Skin of body (tissue), 3 donors: ENCODE measurements at places on chromosomes 11 and 22. TPM values are rescaled to one million over a fixed set of nuclear protein-coding genes. Genes with fewer than 3 reads are reported as not detected.
A peak's percentile ranks its signal among the peaks of the same experiment; 100 is the strongest.

GRCh38 chr22:49087198-49087597 is 740.5 kb downstream of the BRD1 start:
- DNase-seq = peak; percentile 78

GRCh38 chr11:47083913-47084312 is 92.8 kb downstream of the ARFGAP2 start:
- no peak for DNase-seq

Gene KIF18A
- 8.0 TPM for total RNA-seq

DNA sequence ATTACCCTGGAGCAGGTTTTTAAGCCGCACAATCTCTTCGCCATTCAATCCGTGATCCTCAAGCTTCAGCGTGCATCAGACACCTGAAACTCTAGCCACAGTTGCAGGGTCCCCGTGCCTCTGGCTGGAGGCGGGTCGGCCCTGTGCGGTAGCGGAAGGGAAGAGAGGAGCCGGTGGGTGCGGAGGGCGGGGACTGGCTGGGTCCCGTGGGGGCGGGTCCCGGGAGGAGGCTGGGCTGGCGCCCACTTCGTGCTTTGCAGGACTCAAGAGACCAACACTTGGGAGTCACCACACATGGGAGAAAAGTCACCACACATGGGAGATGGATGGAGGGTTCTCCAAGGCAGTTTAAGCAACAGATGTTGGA is 772 bp downstream of the C22orf15 start:
- DNase-seq = no peak

Gene SMC1B
- 0.10 TPM for total RNA-seq

Gene C22orf42
- total RNA-seq = not detected

Gene SLC22A25
- total RNA-seq = 0.10 TPM

Gene NUDT8
- 6.0 TPM for total RNA-seq

- no peak for DNase-seq
These were observed 838 bp downstream of the FKBP2 start for GRCh38 chr11:64241491-64242374.

DNA sequence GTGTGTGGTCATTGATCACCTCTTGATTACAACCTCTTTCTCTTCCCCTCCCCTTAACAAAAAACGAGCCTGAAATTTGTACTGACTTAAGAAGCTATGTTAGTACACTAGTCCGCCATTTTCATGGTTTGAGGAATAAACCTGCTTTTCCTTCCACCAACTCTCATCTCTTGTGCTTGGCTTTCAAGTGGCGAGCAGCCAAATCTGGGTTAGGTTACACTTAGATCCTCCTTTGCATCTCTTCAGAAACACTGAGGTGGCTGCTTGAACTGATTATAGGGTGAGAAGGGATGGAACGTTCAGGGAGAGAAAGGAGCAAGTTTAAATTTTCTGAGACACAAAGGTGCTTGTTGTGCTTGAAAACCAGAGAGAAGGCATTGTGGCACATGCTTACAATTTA is 2171.4 kb downstream of the LRRC4C start:
- no peak for DNase-seq

DNA sequence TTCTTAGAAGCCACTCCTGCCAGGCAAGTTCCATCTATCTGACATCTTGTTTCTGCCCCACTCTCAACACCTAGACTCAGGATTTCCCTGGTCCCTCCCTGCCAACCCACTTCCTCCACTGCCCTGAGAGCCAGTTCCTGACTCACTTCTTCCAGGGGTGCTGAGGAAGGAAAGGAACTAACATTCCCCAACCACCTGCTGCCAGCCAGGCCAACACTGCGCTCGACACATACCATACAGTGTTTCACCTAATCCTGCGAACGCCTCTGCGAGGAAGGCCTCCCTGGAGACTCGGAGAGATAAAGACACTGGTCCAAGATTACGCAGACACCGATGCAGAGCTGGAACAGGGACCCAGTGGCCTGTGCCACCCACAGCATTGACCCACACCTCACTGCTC is 40.2 kb downstream of the MICAL3 start:
- no peak for DNase-seq

Gene SEPTIN3
- 1.9 TPM for total RNA-seq

Gene IGLL1
- total RNA-seq = 0.39 TPM

- DNase-seq = no peak
These were observed 37.1 kb upstream of the HSPA8 start for GRCh38 chr11:123098990-123099389.

DNA sequence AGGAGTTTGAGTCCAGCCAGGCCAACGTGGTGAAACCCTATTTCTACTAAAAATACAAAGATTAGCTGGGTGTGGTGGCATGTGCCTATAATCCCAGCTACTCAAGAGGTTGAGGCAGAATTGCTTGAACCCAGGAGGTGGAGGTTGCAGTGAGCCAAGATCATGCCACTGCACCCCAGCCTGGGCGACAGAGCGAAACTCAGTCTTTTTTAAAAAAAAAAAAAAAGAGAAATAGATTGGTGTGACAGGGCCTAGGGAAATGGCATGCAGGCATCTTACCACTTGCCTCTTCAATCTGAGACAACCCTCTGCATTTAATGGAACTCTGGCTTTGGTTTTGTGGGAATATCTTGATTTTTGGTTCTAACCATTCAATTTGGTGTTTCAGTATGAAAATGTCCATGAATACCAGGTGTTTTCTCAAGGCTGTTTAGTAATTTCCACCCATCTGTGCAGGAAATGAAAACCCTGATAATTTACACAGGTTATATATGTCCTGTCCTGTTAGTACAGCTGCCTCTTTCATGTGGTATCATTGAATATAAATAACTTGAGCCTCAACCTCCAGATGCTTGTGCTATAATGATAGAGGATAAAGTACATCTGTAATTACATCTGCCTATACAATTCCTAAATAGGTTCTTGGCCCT is 8.4 kb downstream of the XBP1 start:
- no peak for DNase-seq

DNA sequence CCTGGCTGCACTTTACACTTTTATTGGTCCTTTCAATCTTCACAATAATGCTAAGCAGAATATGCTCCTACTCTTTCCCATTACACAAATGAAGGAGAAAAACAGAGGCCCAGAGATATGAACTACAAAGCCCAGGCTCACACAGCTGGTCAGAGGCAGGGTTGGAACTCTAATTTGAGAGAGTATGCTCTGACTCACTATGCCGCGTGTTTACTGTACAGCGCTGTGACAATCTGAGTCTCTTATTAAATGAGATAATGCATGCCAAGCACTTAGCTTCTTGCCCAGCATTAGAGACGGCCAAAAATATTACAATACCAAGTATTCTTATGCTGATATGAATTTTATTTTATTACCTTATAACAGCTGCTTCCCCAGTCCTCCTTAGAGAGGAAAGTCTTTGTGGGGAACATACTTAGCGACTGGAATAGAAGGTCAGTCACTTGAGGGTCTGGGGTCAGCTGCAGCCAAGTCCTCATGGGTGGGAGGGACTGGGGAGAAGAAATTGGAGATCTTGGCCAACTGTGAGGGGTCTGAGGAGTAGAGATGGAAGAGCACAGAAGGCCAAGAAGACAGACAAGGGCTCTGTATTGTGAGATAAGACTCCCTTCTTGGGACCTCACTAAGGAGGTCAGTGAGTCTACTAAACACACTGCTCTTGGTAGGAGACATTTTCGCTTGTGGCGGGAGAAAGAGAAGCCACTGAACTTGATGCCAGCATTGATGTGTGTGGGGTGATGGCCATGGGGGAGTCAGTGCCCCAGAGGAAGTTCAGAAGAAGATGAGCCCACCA is 150.8 kb upstream of the TIMP3 start:
- DNase-seq = no peak

DNA sequence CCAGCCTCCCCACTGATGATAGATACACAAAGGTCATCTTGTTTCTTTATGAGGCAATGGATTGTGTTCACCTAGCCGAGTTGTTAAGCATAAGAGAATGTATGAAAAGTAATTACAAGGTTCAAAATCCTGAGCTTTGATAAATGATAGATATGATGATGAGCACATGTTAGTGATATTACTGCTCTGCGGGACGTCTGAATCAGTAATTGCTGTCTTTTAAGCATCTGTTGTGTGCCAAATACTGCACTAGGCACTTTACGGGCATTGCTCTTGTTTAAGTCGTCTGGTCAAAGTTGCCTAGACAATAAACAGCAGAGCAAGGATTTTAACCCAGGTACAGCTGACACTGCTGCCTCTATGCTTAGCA is 559 bp upstream of the RNF141 start:
- peak; percentile 14 for DNase-seq

GRCh38 chr11:47480762-47481161 is 31.8 kb upstream of the RAPSN start:
- DNase-seq = no peak
